ENCODE measurements at places on chromosomes 12 and 14.

DNA sequence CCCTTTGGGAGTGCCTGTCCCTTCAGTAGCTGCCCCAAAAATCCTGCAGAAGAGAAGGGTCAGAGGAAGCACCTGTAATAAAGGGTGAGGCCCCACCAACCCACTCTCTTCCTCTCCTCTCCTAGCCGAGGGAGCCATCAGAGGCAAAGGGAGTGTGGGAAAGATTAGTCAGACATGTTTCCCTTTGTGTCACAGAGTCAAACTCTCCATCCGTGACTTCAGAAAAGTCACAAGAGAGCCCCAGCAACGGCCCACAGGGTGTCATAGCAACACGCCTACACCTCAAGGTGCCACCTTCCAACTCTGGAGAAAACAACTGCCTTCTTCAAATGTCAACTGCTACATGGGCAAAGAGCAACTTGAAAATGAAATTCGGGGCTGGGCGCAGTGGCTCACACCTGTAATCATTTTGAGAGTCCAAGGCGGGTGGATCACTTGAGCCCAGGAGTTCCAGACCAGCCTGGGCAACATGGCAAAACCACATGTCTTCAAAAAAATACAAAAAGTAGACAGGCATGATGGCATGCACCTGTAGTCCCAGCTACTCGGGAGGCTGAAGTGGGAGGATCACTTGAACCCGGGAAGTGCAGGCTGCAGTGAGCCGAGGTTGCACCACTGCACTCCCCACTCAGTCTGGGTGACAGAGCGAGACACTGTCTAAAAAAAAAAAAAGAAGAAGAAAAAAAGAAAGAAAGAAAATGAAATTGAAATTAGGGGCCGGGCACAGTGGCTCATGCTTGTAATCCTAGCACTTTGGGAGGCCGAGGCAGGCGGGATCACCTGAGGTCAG is 17.7 kb upstream of the CD27 start:
- peak; percentile 81 for DNase-seq

- DNase-seq = peak; percentile 48
Measured at GRCh38 chr14:73472185-73473114, 14.1 kb upstream of the NUMB start.

- no peak for DNase-seq
Measured at GRCh38 chr14:83347874-83348273, 1814.2 kb upstream of the SEL1L start.

GRCh38 chr12:48858043-48858442 is 6.1 kb upstream of the DDX23 start:
- no peak for DNase-seq

DNA sequence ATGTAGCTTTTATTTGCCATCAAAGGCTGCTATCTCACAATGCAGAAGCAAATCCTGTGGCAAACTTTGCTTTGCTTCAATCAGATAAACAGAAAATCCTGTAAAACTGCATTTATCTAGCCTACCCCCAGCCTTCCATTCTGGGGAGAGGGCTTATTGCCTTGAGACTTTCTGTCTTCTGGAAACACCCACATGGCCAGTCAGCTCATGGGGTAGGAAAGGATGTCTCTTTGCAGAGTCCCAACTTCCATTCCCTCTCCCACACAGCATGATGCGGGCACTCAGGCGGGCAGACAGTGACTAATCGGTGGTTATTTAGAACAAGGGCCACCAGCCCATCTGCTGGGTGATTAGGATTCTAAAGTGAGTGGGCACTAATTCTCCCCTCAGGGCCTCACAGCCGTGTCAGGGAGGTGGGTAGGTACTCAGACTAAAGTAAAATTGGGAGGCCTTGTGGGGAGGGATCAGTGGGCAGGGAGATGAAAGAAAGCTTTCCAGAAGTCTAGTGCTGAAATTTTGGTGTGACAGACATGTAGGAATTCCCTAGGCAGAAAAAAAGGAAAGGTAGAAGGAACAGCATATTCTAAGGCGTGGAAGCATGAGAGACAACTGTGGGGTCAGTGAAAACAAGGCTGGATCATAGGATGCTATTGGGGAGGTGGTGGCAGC is 720.5 kb downstream of the VRK1 start:
- DNase-seq = no peak

GRCh38 chr12:29702972-29703371 is 80.8 kb downstream of the TMTC1 start:
- no peak for DNase-seq

- no peak for DNase-seq
Measured at GRCh38 chr14:101908795-101909194, 55.6 kb upstream of the DYNC1H1 start.

- DNase-seq = no peak
Measured at GRCh38 chr12:112375105-112375504, 7.1 kb downstream of the HECTD4 start.

All from GM06990 (cell line).